ENCODE measurements at places on chromosomes 6 and 20.

- peak; percentile 78 for DNase-seq
Observed at GRCh38 chr6:121794630-121795029, 359.2 kb downstream of the GJA1 start.

- no peak for DNase-seq
Observed at GRCh38 chr6:90431576-90431975, 134.9 kb upstream of the BACH2 start.

- DNase-seq, result no peak
Observed at GRCh38 chr6:13375360-13375878, 47.1 kb upstream of the TBC1D7 start.

GRCh38 chr6:41434803-41435481 is 99.5 kb downstream of the NCR2 start:
- DNase-seq, result no peak

DNA sequence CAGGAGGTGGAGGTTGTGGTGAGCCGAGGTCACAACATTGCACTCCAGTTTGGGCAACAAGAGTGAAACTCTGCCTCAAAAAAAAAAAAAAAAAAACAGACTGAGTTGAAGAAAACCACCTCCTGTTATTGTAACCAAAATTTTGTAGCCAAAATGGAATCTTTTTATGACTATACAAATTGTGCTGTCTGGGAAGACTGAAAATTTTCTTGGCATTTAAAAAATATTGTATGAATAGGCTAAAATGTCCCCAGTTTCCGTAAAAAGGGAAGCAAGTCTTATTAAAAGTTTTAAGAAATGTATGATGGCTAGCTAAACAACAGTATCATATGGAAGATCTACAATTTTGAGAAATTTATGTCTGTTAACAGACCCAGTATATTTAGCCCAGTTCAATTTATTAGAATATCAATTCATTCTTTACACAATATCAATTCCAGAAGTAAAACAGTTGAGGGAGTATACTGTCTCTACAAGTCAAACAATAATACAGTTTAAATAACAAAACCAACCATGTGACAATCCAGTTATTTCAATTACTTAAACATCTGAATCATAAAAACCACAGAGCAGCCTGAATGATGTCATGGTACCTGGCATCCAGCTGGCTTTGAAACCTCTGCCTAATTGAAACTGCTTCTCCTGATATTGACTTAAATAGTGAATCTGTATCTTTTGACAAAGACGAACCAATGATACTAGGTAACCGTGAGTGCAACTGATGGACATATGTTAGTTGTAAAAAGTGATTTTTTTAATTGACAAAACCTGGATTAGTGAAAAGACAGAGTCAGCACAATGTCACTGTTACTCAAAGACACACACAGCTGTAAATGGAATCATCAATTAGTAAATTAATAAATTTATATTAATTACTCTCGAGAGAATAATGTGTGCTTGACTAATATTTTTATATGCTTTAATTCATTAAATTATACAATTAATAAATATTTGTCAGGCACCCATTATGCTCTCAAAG is 166.6 kb upstream of the MARCKS start:
- DNase-seq, result peak; percentile 62

- no peak for DNase-seq
Observed at GRCh38 chr6:127345521-127345920, 2.1 kb upstream of the ECHDC1 start.

GRCh38 chr20:50240092-50240491 is 49.5 kb downstream of the CEBPB start:
- no peak for DNase-seq

DNA sequence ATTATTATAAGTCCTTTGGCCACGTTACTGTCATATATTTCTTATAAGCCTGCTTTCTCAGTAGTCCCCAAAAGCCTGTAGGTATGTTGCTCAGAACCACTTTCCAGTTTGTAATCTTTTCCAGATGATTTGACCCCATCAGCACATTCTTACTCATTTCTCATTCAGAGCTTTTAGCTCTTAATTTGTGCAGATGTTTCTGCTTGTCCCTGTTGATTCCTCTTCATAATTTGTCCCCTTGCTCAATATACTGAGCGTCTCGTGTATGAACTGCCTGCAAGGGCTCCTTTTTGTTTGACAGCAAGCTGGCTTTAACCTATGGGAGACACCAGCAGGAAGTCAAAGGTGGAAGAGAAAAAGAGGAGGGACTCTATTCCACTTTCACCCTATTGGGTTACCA is 733.8 kb upstream of the GJE1 start:
- peak; percentile 32 for DNase-seq

DNA sequence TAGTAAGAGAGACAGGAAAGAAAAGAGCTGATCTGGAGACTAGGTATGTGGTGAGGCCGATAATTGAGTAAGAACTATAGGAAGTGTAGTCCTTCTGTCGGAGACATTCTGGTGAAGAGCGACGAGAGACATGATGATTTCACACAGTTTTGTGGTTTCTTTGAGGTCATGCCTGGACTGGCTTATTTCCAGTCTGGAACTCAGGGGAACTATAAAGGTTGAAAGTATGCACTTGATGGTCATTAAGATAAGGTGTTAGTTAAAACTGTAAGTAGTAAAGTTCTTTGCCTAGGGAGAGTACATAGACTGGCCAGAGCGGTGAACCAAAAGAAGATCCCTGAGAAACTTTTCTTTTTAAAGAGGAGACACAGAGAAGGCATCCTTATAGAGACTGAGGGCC is 68.8 kb downstream of the RFX6 start:
- DNase-seq, result no peak

DNA sequence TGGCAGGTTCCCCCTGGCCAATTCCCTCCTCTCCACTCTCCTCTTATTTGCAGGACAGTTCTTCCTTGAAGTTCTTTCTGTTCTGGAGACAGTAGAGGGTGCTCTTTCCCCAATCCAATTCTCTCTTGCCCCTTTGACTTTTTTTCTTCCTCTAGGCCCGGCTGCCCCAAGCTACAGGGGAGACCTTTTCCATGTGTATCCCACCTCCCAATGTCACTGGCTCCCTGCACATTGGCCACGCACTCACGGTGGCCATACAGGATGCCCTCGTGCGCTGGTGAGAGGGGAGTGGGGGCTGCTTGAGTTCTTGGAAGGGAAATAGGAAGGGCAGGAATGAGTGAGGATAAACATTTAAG is 1.5 kb downstream of the VARS2 start:
- peak; percentile 36 for DNase-seq

DNA sequence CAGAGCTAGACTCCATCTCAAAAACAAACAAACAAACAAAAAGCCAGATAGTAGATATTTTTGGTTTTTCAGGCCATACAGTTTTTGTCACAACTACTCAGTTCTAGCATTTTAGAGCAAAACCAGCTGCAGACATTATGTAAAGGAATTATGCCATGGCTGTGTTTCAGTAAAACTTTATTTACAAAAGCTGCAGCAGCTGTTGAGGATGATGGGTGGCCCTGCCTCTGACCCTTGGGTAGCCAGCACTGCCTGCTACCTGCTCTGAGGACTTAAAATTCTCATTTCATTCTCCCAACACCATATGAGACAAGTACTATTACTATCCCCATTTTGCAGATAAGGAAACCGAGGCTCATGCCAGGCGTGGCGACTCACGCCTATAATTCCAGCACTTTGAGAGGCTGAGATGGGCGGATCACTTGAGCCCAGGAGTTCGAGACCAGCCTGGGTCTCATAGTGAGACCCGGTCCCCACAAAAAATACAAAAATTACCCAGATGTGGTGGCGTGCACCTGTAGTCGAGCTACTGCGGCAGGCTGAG is 56.3 kb downstream of the RIPOR3 start:
- no peak for DNase-seq

DNA sequence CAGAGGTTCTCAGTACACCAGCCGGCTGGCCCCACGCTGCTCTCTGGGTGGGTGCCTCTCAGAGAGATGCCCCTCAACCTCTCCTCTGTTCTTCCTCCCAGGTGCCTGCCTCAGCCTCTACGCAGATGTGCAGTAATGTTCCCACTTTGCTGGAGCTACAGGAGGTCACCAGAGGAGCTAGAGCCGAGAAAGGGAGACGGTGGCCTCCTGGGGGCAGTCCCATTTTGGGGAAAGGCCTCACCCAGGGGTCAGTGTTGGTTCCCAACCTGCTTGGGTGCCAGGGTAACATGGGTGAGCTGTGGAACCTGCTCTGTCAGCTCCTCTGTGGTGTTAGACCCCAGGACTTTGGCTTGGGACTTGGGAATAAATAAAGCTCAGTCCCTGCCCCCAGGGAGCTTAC is 145.3 kb upstream of the MLN start:
- DNase-seq, result no peak

- no peak for DNase-seq
Observed at GRCh38 chr6:50145125-50145524, 95.4 kb upstream of the DEFB112 start.

DNA sequence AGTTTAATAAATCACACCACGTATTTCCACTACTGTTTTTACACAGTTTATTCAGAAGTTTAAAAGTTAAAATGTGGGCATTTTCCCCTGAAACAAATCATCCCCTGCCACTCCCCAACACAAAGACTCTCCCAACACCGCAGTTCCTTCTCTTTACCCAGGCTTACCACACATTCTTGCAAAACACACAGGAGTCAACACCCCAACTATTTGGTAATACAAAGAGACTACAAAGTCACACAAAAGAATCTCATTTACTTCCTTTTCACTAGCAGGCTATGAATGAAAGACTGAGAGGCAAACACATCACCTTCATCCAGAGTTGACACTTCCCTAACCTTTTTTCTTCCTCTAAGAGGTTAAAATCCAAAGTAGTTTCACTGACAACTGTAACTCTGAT is 51.1 kb downstream of the KCTD20 start:
- DNase-seq, result no peak

DNA sequence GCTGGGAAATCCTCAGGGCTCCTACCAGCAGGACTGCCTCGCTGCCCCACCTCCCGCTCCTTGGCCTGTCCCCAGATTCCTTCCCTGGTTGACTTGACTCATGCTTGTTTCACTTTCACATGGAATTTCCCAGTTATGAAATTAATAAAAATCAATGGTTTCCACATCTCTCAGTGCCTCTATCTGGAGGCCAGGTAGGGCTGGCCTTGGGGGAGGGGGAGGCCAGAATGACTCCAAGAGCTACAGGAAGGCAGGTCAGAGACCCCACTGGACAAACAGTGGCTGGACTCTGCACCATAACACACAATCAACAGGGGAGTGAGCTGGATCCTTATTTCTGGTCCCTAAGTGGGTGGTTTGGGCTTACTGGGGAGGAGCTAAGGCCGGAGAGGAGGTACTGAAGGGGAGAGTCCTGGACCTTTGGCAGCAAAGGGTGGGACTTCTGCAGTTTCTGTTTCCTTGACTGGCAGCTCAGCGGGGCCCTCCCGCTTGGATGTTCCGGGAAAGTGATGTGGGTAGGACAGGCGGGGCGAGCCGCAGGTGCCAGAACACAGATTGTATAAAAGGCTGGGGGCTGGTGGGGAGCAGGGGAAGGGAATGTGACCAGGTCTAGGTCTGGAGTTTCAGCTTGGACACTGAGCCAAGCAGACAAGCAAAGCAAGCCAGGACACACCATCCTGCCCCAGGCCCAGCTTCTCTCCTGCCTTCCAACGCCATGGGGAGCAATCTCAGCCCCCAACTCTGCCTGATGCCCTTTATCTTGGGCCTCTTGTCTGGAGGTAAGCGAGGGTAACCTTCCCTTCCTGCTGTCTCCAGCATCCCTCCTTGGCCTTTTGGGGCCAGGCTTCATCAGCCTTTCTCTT is at the start of gene CFB:
CFB (plus strand) TSS at position 589 of the 863 bp plus-strand sequence; CDS start at position 716, 127 bp downstream.
- peak; percentile 37 for DNase-seq

GRCh38 chr6:23927935-23928334 is 198.1 kb upstream of the NRSN1 start:
- no peak for DNase-seq

DNA sequence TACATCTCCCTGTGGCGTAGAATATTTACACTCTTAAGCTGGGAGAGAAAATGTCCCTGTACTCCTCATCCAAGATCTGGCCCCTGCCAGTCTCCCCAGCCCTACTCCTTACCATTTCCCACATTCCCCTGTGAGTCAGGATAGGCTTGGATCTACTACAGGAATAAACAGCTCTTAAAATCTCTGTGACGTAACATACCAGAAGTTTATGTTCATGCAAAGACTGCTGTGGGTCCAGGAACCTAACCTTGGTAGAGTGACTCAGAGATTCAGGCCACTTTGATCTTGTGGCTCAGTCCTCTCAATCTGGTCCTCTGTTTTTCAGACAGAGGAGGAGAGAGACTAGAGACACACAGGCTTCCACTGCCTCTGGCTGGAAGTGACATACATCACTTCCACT is 38.5 kb upstream of the GPR6 start:
- DNase-seq, result no peak

DNA sequence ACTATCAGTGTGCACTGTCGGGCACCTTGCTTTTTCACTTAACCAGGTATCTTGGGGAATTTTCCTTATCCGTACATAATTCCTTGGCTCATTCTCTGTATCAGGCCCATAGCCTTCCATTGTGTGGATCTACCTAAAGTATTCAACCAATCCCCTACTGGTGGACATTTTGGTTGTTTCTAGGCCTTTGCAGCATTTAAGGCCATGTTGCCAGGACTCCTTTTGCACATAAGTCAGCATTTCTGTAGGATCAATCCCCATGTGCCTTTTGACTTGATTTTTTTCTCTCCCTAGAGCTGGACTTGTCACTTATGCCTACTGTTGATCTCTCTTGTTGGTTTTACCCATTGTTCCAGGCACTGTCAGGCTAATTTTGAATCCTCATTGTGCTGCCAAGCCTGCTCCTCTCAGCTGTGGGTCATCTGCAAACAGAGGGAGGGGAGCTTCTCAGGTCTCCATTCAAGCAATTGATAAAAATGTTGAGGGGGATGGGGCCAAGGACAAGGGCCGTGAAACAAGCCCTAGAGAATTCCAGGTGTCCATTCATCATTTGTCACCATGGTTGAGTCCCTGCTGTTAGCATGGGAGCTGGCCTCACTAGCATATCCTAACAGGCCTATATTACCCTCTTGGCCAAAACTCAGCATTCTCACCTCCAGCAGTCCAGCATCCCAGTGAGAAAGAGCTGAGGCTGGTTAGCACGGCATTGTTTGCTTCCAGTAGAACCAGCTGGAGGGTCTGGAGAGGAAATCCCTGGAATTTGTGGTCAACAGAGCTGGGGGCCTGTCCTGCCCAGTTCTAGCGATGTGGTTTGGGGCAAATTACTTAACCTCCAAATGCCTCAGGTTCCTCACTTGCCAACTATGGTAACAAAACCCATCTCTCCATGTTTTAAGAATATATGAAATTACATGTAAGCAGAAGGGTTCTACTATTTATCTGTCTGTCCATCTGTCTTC is 178.4 kb downstream of the MRPL14 start:
- DNase-seq, result peak; percentile 54

GRCh38 chr20:47061549-47061948 is 166.9 kb downstream of the EYA2 start:
- no peak for DNase-seq

DNA sequence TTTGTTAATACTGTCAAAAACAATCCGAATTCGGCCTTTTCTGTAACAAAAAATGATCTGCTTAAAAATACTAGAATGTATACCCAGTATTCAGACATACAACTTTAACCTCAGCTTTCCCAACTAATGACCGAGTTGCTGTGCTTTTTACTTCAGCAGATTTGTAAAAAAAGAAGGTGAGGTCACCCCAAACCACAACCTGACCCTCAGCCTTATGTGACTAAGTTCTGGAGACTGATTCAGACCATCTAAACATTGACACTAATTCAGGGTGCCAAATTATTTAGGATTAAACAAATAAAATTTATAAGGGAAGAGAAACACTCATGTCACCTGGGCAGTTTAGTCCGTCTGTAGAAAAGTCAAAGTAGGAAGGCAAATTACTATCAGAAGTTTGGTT is 7.7 kb downstream of the CCN6 start:
- DNase-seq, result no peak

- no peak for DNase-seq
Observed at GRCh38 chr6:2616811-2617210, 133.9 kb downstream of the MYLK4 start.

GRCh38 chr20:42985628-42986027 is 204.1 kb downstream of the PTPRT start:
- no peak for DNase-seq

GRCh38 chr6:82371799-82372546 is 8.4 kb downstream of the TPBG start:
- DNase-seq, result peak; percentile 78

Measured in fibroblast of skin of left biceps (primary cell).